Activated naive CD8-positive, alpha-beta T cell treated with anti-CD3 and anti-CD28 coated beads, Interleukin-2, amount 10 ng/mL, durations not matched to agents 7 days and 5 days (primary cell): ENCODE measurements at places on chromosomes 5 and 9. TPM values are rescaled to one million over a fixed set of nuclear protein-coding genes. Genes with fewer than 3 reads are reported as not detected.

- H3K4me3 ChIP-seq, result no peak overlapping the region
- H3K27me3 ChIP-seq, result peaks cover 9% of the 10 kb centered on the region
- no peaks in the 10 kb centered on the region for H3K4me1 ChIP-seq
- no peak for DNase-seq
Measured at GRCh38 chr5:59799668-59800346, 93.7 kb downstream of the PDE4D start.

- H3K36me3 ChIP-seq, result no peaks in the 10 kb centered on the region
- H3K4me3 ChIP-seq, result no peak overlapping the region
- H3K4me1 ChIP-seq, result no peaks in the 10 kb centered on the region
- no peak overlapping the region for H3K27ac ChIP-seq
Measured at GRCh38 chr9:123508048-123508447, 152.1 kb downstream of the CRB2 start.

Gene SELENOP
- 0.83 TPM for total RNA-seq

Gene GDF9
- 0.77 TPM for total RNA-seq

Gene LHFPL2
- 2.8 TPM for total RNA-seq

Gene FUT7
- total RNA-seq, result 0.62 TPM

Gene DNM1
- total RNA-seq, result 1.4 TPM

GRCh38 chr9:131262327-131263032, 13.8 kb downstream of the FAM78A start:
- DNase-seq, result no peak
- peak overlapping the region; percentile 58 for H3K4me3 ChIP-seq
- no peaks in the 10 kb centered on the region for H3K27me3 ChIP-seq
- peak overlapping the region; percentile 75 for H3K27ac ChIP-seq
- peaks cover 54% of the 10 kb centered on the region for H3K4me1 ChIP-seq
- H3K36me3 ChIP-seq, result peaks cover 44% of the 10 kb centered on the region

GRCh38 chr5:130955041-130955440, 210.0 kb downstream of the HINT1 start:
- no peaks in the 10 kb centered on the region for H3K36me3 ChIP-seq
- no peak overlapping the region for H3K27ac ChIP-seq
- DNase-seq, result no peak
- H3K27me3 ChIP-seq, result peaks cover 7% of the 10 kb centered on the region
- H3K4me3 ChIP-seq, result no peak overlapping the region

GRCh38 chr9:93268551-93269314, 84.8 kb downstream of the WNK2 start:
- H3K27me3 ChIP-seq, result peaks cover 25% of the 10 kb centered on the region
- peak overlapping the region; percentile 25 for H3K4me3 ChIP-seq
- H3K4me1 ChIP-seq, result peaks cover 11% of the 10 kb centered on the region
- no peaks in the 10 kb centered on the region for H3K36me3 ChIP-seq
- H3K27ac ChIP-seq, result no peak overlapping the region

Gene CCDC171
- 2.7 TPM for total RNA-seq

GRCh38 chr5:113293068-113293974, 141.5 kb downstream of the TSSK1B start:
- H3K4me1 ChIP-seq, result peaks cover 22% of the 10 kb centered on the region
- H3K4me3 ChIP-seq, result peak overlapping the region; percentile 90
- H3K27me3 ChIP-seq, result peaks cover 58% of the 10 kb centered on the region
- H3K36me3 ChIP-seq, result no peaks in the 10 kb centered on the region

- no peak for DNase-seq
- H3K4me1 ChIP-seq, result no peaks in the 10 kb centered on the region
- no peak overlapping the region for H3K27ac ChIP-seq
- no peaks in the 10 kb centered on the region for H3K36me3 ChIP-seq
- no peak overlapping the region for H3K4me3 ChIP-seq
- no peaks in the 10 kb centered on the region for H3K27me3 ChIP-seq
Measured at GRCh38 chr9:108618906-108619550, 236.8 kb downstream of the ACTL7B start.

Gene CREB3
- 21.1 TPM for total RNA-seq

Gene SLC6A3
- total RNA-seq, result 0.08 TPM

Gene BTNL8
- not detected for total RNA-seq

Gene RHOBTB3
- 0.61 TPM for total RNA-seq
